Suppressor macrophage treated with lipopolysaccharide for 1 hour (primary cell): ENCODE measurements at places on chromosomes 3 and 15.

GRCh38 chr15:71588746-71589145 is 221.6 kb upstream of the NR2E3 start:
- DNase-seq, result no peak

GRCh38 chr3:182482705-182483104 is 310.6 kb upstream of the ATP11B start:
- no peak for DNase-seq

DNA sequence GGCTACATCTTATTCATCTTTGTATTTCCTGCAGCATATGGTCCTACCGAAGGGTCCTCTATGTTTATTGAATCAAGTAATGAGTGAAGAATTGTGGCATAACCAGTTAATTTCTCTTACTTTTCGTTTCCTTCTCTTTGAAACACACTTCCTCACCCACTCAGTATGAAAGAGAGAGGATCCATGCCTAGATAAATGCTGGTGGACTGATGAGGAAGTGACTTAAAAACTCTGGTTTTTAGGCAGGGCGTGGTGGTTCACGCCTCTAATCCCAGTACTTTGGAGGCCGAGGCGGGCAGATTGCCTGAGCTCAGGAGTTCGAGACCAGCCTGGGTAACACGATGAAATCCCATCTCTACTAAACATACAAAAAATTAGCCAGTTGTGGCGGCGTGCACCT is 2.2 kb upstream of the MB21D2 start:
- peak; percentile 64 for DNase-seq

DNA sequence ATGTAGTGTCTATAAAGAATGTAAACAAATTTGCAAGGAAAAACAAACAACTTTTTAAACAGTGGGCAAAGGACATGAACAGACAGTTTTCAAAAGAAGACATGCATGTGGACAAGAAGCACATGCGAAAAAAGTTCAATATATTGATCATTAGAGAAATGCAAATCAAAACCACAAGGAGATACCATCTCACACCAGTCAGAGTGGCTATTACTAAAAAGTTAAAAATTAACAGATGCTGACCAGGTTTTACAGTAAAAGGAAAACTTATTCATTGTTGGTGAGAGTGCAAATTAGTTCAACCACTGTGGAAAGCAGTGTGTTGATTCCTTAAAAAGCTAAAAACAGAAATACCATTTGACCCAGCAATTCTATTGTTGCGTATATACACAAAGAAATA is 47.1 kb upstream of the LSAMP start:
- DNase-seq, result no peak

DNA sequence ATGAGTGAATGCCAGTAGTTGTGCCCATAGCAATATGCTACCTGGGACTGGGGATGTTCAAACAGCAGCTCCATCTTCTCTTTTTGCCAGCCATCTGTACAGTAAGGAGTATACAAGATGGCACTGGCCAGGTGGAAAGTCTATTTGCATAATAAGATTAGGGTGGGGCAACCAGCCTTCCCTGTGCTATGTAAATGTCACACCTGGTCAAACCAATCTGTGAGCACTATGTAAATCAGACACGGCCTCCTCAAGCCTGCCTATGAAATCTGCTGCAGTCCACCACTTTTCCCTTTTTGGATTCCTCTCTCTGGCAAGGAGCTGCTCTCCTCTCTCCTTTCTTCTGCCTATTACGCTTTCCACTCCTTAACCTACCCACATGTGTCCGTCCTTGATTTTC is 53.0 kb downstream of the C3orf80 start:
- DNase-seq, result no peak

DNA sequence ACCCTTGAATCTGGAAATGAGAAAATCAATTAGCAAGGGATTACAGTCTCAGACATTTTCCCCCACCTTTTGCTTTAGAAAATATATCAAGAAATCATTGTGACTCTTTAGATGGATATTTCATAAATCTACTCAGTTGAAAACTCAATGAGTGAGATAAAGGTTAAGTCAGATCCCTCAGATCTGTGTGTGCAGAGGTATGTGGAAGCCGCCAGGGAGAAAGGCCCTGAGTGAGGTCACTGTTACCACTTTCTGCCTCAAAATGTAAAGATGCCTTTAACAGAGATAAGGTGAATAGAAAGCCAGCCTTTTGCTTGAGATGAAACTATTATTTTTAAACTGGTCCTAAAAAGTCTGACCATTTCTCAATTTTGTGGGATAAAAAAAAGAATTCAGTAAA is 225.6 kb upstream of the HES1 start:
- no peak for DNase-seq

GRCh38 chr3:38561746-38562466 is 65.8 kb downstream of the EXOG start:
- DNase-seq, result no peak

- no peak for DNase-seq
Observed at GRCh38 chr3:174206607-174207192, 652.4 kb upstream of the NAALADL2 start.
